KBM-7 (cell line): ENCODE measurements at places on chromosomes 3 and 15.

GRCh38 chr3:160707187-160707794 is 30.3 kb downstream of the ARL14 start:
- DNase-seq = peak; percentile 38

DNA sequence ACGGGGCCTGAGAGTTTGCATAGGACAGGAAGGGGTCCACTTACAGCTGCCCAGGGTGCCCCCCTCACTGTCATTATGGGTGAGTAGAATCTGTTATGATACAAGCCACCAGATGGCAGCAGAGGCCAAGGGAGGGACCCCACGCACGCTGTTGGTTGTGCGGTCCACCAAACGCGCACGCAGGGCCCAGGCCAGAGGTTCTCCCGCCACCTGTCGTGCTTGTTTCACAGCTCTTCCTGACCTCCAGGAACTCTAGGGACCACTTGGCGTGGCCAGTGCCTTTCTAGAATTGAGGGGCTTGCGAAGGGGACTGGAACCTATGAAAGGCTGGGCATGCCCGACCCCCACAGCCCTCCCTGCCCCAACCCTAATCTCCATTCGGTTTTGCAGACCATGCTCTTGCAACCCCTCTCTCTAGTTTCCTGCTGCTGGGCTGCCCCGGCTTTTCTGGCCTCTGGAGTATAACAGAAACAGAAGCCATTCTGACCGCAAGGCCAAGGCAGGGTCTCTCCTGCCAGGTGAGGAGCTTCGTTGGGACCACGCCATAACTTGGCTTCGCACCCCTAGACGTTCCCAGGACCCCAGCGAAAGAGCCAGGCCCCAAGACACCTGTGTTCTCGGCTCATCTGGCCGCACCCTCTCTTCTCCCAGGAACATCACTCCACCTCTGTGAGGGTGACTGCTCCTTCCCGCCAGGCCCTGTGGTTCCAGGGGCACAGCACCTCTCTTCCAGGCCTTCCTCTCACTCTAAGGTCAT is 46.0 kb downstream of the ALDH1L1 start:
- DNase-seq = peak; percentile 48

DNA sequence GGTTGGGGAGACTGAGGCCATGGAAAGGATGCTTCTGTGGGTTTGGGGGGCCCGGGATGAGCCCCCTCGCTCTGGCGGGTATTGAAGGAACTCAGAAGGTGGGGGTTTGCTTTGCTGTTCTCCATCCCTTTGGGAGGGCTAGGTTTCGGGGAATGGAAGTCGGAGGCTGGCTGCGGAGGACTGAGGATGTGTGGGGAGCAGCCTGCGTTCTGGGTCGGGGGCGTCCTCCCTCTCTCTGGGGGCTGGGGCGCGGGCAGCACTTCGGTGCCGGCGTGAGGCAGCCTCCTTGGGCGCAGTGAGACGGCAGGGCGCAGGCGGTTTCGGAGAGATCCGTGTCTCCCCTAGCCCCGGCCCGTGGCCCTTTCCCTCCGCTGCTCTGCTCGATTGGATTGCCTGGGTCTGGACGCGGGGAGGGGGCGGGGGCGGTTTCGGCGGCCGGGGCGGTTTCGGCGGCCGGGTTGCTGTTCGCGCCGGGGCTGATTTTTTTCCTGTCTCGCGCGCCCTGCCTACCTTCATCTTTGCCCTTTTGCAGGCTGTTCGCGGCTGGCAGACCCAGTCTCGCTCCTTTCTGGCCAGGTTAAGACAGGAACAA is 1.4 kb downstream of the PTPRG start:
- peak; percentile 34 for DNase-seq

- DNase-seq = no peak
Observed at GRCh38 chr3:133893683-133894352, 1.9 kb downstream of the RAB6B start.

- no peak for DNase-seq
Observed at GRCh38 chr3:155449613-155450267, 156.3 kb upstream of the STRIT1 start.

DNA sequence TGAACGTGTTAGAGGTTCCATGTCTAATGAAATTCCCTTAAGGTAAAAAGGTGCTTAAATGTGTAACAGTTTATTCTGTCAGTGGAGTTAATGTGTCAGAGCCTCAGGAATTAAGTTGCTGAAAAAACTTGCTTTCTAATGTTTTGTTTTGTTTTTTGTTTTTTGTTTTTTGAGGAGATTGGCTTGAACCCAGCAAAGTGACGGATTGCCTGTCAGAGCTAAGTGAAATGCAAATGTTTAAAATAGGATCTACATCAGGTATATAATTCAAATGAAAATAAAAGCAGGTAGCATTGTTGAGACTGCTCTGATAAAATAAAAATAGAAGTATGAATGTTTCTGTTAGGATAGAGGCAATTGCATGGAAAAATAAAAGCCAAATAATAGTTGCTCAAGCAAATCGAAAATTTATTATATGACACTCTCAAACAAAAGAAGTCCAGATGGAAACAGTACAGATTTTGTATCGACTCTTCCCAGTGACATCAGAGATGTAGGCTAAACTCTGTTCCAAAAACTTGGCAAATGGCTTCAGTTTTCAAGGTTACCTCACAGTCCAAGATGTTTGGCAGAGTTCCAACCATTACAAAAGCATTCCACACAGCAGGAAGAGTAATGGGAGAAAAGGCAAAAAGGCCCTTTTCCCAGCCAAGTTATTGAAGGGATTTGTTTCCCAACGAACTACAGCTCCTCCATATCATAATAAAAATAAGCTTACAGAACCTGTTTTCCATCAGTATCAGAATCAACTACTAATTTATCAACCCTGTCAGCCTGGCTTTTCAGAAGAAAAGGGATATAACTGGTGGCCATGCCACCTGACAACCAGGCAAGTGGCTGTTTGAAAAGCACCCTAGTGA is 291.0 kb downstream of the TBL1XR1 start:
- no peak for DNase-seq

GRCh38 chr3:106862067-106862466 is 515.2 kb upstream of the CCDC54 start:
- DNase-seq = no peak

- DNase-seq = no peak
Observed at GRCh38 chr3:173304182-173304800, 93.3 kb upstream of the NLGN1 start.

- no peak for DNase-seq
Observed at GRCh38 chr3:102887431-102887830, 452.6 kb downstream of the ZPLD1 start.

- DNase-seq = no peak
Observed at GRCh38 chr15:32861174-32861573, 143.4 kb downstream of the GREM1 start.
